Ovary (tissue), 10 donors: ENCODE measurements at places on chromosomes 1 and 21. TPM values are rescaled to one million over a fixed set of nuclear protein-coding genes. Genes with fewer than 3 reads are reported as not detected.

Gene NIBAN1
- 3.4 TPM for total RNA-seq

- DNase-seq: no peak
Measured at GRCh38 chr1:75342786-75343185, 208.6 kb downstream of the LHX8 start.

DNA sequence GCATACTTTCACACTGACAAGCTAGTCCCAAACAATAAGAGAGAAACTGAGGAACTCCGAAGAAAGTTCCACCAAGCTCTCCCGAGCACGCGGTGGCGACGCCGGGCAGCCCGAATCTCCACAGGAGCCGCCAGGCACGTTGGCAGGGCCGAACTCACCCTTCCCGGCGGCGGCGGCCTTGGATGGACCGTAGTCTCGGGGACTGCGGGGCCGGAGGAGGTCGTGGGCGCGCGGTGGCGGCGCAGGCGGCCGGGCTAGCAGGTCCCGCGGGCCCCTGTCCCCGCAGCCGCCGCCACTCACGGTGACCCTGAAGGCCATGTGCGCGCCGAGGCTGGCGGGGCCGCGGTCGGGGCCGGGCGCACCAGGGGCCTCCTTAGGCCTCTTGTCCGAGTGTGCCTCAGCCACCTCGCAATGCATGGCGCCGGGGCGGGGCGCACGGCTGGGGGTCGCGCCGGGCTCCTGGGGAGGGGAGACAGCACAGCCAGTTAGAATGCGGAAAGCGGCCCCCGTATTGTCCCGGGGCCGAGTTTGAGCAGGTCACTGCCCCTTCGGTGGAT lies 1.2 kb downstream of the GLIS1 start:
- DNase-seq: no peak

GRCh38 chr1:112250892-112251291 lies 145.1 kb upstream of the CTTNBP2NL start:
- DNase-seq: no peak

DNA sequence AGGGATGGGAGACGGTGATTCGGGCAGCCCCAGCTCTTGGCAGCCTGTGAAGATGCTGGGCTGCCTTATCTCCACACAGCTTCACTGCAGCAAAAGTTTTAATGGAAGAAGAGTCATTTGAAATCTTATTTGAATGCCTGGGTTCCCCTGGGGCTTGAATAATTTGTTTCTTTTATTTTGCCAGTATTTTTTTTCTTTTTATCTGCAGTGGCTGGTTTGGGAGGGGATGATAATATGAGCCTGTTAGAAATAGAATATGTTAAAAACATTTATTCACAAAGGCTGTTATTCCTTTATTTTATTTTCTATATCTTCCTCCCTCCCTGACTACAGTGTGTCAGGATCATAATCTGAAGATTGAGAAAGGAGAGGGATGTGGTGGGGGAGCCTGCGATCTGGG lies 103.4 kb downstream of the ARHGEF10L start:
- no peak for DNase-seq

Gene PLEKHO1
- 59.6 TPM for total RNA-seq

DNA sequence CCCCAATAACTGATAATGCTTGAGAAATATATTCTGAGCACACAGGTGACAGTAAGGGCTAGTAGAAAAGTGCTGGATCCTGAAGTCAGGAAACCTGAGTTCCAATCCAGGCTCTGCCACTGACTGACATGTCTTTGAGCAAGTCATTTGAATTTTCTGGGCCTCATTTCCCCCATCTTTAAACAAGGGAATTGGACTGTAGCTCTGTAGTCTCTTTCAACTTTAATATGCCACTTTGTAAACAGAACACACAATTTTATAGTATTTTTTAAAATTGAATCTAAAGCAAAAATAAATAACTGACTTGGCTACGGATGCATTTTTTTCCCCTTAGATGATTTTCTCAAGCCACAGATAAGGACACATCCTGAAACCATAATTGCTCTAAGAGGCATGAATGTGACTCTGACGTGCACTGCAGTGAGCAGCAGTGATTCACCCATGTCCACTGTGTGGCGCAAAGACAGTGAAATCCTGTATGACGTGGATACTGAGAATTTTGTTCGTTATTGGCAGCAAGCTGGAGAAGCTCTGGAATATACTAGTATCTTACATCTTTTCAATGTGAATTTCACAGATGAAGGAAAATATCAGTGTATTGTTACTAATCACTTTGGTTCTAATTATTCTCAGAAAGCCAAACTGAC lies 37.0 kb downstream of the LRIG2 start:
- peak; percentile 66 for DNase-seq

DNA sequence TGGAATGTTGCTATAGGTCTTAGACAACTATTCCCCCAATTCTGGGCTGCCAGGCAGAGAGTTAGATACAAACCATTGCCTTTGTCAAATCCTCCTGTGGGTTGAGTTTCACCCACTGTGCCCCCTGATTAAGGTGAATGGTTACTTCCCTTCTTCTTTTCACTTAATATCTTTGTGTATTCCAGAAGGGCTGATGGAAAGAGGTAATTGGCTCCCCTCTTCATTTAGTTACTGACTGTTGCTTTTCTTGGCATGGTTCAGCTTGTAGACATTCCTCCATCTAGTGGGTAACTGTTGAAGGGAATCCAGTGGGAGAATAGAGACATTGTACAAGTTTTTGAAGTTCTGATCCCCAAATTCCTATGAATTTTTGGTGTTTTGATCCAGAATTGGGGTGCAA lies 43.8 kb upstream of the MACF1 start:
- no peak for DNase-seq

DNA sequence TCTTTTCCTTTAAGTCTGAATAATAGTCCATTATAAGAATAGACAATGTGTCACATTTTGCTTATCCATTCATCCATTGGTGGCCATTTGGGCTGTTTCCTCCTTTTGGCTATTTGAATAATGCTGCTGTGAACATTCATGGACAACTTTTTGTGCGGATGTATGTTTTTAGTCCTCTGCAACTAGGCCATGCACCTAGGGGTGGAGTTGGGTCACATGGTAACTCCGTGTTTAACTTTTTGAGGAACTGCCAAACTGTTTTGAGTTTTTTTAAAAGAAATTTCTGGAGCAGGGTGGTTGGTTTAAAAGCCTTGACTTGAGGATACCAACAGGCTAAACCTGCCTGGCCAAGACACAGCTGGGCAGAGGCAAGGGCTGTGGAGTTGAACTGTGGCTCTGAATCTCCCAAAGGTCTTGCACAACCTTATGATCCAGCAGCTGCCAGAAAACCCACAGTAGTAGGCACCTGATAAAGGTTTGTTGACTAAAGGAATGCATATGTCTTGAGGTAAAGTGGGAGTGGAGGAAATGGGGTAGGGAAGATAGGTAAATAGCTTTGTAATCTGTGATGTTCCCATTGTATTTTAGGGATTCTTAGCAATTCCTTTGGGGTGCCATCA lies 5.6 kb upstream of the RPTN start:
- no peak for DNase-seq

DNA sequence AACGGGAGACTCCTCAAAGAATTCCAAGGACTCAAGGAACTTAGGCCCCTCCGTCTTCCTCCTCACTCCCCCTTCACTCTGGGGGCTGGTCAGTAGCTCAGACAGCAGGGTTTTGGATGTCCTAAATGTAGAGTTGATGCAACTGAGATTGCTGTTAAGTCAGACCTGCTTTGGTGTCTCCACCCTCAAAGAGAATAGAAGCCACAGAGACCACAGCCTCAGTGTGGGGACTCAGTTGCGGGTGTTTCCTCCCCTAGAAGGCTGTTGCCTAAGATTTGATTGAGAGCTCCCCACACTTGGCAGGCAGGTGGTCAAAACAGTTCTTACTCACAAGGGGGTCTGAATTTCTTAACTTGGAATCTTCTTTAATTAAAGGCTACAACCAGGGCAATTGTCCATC lies 7.6 kb downstream of the MAN1C1 start:
- DNase-seq: no peak

Gene OR2T33
- total RNA-seq: not detected

- no peak for DNase-seq
Measured at GRCh38 chr1:173301507-173301906, 94.4 kb upstream of the TNFSF4 start.

GRCh38 chr21:27796106-27796505 lies 829.2 kb upstream of the ADAMTS5 start:
- DNase-seq: no peak

- no peak for DNase-seq
Measured at GRCh38 chr1:229596925-229597699, 28.8 kb downstream of the TAF5L start.

Gene CASQ1
- total RNA-seq: 0.61 TPM

DNA sequence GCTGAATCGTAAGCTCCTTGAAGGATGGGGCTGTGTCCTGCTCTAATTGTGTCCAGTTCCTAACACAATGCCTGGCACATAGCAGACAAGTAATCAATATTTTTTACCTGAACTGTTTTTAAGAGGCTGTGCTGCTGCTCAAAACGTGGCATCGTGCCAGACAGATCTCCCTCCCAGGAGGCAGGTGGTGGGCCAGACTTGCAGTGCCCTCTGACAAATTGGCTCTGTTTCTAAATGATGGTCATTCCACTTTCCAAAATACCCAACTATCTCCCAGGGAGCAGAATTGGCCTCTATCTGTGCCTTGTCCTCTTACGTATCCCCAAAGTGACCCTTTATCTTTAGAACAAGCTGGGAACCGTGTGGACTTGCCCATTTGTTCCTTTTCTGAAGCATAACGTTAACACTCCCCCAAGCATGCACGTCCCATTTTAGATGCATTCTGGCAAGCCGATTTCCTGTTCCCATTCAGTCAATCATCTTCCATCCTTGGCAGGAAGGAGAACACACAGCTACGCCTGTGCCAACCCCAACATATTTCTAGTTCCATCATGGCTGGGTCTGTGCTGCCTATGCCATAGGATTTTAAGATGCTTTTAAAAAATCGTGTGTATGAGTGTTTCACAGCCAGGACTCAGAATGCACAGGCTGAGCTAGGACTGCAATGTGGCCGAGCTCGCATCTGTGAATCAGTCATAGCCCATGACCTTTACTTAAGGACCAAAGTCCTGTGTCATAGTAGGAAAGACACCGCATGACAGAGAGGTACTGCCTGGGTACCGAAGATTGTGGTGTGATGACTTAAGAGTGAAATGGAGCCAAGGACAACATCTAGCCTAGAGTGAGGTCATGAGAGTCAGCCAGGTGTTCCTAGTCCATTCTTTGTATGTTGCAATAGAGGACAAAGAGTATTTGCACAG lies 408.6 kb downstream of the PRDM2 start:
- DNase-seq: no peak

DNA sequence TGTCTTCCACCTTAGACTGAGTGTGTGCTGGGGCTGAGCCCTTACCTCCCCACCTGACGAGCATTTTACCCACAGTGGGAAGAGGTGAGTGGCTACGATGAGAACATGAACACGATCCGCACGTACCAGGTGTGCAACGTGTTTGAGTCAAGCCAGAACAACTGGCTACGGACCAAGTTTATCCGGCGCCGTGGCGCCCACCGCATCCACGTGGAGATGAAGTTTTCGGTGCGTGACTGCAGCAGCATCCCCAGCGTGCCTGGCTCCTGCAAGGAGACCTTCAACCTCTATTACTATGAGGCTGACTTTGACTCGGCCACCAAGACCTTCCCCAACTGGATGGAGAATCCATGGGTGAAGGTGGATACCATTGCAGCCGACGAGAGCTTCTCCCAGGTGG lies 73.7 kb downstream of the EPHB2 start:
- no peak for DNase-seq

GRCh38 chr21:44376606-44377005 lies 23.2 kb downstream of the TRPM2 start:
- DNase-seq: peak; percentile 20

DNA sequence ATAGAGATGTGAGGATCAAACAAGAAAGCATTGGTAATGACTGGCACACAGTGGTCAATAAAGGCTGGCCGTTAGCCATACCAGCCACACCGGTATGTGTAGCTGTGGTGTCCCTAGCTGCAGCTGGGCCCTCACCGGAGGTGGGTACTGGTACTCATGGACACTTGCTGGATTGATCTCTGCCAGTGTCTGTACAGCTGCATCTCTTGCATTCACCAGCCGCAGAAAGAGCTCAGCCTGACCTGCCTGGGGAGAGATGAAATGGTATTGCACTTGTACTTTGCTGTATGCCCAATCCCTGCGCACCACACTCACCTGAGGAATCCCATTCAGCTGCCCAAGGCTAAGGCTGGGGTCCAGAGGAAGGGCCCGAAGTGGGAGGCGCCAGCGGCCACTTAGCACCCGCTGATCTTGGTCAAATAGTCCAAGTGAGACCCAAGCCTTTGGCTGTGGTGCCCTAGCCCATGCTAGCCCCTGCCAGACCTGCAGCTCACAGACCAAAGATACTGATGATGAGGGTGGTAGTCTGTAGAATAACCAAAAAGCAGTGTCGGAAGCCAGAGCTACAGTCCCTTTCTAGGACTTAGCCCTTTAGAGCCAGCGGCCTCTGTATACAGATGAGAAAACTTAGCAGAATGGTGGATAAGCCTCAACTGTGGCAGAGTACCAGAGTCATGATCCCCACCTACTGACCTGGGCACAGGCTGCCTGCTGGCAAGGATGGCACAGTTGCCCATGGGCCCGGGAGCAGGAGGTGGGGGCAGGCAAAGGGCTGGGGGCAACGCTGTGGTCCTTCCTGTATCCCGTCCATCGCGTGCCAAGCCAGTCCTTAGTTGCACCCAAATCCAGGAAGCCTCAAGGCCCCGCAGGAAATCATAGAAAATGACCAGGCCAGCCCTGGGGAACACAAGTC lies 3.0 kb downstream of the CCDC17 start:
- no peak for DNase-seq

DNA sequence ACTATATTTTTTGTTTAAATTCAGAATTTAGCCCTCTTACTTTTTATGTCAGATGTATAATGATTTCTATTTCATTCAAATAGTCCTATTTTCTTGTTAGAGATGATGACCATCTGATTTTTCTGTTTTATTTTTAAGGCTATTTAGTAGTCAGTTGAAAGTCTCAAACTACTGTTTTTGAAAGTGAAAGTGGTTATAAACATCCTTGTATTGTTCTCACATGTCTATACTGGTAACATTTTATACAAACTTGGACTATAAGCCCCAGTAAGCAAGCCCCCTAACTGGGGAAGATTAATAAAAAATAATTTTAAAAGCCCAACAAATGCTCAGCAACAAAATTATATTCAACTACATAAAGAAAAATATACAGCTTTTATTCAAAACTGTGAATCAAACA lies 271.3 kb upstream of the RGS18 start:
- no peak for DNase-seq

DNA sequence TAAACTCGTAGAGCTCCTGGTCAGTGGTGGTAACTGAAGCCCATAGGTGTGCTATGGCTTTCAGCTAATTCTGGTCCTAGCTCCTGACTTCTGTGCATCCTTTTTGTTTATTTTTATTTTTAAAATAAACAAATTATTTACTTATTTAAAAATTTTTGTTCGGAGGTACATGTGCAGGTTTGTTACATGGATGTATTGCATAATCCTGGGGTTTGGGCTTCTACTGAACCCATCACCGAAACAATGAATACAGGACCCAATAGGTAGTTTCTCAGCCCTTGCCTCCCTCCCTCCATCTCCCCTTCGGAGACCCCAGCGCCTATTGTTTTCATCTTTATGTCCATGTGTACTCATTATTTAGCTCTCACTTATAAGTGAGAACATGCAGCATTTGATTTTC lies 143.8 kb downstream of the URB2 start:
- DNase-seq: no peak
